ENCODE measurements at places on chromosomes 3 and 15.

DNA sequence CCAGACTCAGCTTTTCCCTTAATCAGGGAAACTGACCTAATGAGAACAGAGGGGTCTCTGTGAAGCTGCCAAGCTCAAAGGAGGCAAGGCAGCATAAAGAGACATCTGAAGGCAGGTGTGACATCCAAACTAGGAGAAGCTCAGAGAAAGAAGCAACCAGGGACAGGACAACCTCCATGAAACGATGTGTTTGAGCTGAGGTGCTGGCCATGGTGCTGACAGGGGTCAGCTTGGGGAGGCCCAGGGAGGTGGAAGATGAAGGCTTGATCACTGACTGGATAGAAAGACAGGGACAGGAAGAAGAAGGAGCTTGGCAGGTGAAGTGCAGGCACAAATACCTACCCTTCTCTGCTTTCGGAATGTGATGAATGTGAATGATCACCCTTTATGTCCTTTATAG is 179.5 kb upstream of the NSMCE3 start:
- DNase-seq = peak; percentile 14

DNA sequence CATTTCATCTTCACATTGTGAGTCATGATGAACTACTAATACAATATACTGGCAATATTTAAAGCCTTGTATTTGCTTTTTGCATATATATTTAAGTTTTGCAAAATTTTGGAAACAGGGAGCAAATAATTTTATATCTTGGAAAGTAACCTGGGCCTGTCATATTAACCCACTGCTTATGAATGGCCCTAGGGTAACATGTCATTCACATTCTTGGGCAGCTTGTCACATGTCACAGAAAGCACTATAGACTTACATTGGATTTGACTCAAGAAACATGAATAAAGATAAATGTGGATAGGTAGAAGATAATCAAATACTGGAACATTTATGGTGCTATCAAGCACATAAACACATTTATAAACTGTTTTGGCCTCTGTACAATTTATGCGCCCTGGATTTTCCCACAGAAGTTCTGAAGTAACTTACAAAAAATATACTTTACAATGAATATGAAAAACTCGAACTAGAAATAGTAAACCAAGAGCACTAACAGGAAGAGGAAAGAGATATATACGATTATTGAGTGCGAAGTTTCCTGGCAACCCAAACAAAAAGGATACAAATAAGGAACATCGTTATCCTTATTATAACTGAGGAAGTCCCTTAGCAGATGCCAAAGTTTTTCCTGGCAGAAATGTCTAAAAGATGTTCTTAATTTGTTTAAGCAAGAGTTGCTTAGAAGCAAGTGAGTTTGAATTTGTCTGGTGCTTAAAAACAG is 257.2 kb downstream of the RBMS3 start:
- DNase-seq = no peak

DNA sequence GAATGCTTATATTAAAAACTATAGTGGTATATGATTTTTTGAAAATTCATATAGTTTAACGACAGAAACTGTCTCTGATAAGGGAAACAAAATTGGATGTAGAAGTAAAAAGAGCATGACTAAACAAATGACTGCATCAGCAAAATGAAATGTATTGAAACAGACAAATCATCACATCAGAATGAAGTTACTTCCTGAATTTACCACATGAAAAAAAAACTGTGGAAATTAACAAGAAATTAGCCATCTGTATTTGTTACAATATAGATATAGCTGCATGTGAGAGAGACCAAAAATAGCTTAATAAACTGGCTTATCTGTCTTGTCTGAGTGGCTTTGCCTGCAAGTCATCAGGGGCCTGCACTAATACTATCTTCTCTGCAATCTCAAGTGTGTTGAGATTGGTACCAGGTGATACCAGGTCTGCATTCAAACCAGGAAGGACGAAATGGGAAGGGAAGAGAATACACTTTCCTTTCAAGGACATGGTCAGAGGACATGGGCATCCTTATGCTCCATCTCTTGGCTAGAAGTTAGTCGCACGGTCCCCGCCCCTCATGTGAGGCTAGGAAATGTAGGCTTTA is 388.7 kb downstream of the GRM7 start:
- DNase-seq = no peak

DNA sequence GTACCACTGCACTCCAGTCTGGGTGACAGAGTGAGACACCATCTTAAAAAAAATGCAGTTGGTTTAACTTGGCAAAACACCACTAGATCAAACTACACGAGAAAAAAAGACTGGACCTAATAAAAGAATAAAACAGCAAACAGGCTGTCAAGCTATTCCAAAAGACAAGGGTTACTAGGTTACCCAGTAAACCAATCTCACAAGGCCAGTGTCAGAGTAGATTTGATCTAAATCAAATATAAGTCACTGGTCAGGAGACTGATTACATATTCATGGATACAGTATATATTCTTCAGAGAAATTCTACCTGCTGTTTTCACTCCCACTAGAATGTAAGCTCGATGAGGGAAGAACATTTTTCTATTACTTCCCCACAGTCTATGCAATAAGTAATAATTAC is 2.5 kb upstream of the GANC start:
- DNase-seq = no peak

GRCh38 chr3:100957261-100957986 is 35.8 kb downstream of the ABI3BP start:
- DNase-seq = no peak

DNA sequence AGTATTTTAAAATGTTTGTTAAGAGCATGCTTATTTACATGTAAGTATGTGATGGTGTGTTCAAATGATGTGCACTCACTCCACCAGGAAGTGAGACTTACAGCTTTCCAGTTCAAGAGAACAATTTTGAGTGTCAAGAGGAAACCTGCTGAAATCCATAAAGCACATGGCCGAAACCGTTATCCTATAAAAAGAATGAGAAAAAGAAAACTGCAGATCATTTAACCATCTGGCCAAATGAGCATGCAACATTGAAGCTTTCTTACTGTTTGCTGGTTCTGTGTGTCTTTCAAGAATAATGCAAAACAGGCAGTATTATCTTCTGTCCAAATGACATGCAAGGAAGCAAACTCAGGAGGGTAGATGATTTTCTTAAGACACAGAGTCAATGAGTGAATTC is 26.3 kb downstream of the GABRR3 start:
- no peak for DNase-seq

GRCh38 chr3:177354466-177354865 is 157.2 kb upstream of the TBL1XR1 start:
- no peak for DNase-seq

GRCh38 chr3:16148783-16149182 is 25.7 kb upstream of the GALNT15 start:
- DNase-seq = no peak

DNA sequence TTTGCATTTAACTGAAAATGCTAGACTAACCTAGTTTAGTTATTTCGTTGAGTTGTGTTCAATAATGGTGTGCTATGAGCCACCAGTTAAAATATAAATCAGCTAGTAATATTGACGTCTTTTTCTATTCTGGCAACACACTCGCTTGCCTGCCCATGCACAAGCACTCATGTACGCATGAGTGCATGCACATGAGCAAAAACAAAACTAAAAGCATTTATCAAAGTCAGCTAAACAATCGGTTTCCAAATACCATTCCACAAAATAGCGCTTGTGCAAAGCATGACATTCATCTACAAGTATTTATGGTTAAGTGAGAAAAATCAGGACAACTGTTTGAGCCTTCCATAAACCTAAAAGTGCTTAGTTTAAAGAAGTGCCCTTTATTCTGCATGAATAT is 13.1 kb upstream of the SAMMSON start:
- no peak for DNase-seq

GRCh38 chr15:48861813-48862431 is 16.0 kb upstream of the EID1 start:
- peak; percentile 73 for DNase-seq

Data from Jurkat, Clone E6-1 (cell line).